ENCODE measurements at places on chromosomes 13 and 19. TPM values are rescaled to one million over a fixed set of nuclear protein-coding genes. Genes with fewer than 3 reads are reported as not detected.

GRCh38 chr19:2983351-2984214, 6.2 kb downstream of the TLE6 start:
- H3K27me3 ChIP-seq, result peaks cover 8% of the 10 kb centered on the region
- peaks cover 6% of the 10 kb centered on the region for H3K4me1 ChIP-seq
- DNase-seq, result no peak
- no peaks in the 10 kb centered on the region for H3K36me3 ChIP-seq

GRCh38 chr13:50140153-50140552, 124.9 kb downstream of the KCNRG start:
- no peak overlapping the region for H3K27ac ChIP-seq
- peaks cover 8% of the 10 kb centered on the region for H3K4me1 ChIP-seq
- H3K36me3 ChIP-seq, result no peaks in the 10 kb centered on the region
- no peak for DNase-seq
- H3K27me3 ChIP-seq, result peaks cover 7% of the 10 kb centered on the region
- no peak overlapping the region for H3K4me3 ChIP-seq

CEACAM3 gene
- total RNA-seq, result not detected

ACP7 gene
- total RNA-seq, result 0.36 TPM
